NCI-H1105 treated with DMSO at 0.1 percent for 48 hours (cell line): ENCODE measurements at places on chromosomes 7 and 10.

- no peak for DNase-seq
Observed at GRCh38 chr7:131568970-131569369, 12.5 kb upstream of the PODXL start.

DNA sequence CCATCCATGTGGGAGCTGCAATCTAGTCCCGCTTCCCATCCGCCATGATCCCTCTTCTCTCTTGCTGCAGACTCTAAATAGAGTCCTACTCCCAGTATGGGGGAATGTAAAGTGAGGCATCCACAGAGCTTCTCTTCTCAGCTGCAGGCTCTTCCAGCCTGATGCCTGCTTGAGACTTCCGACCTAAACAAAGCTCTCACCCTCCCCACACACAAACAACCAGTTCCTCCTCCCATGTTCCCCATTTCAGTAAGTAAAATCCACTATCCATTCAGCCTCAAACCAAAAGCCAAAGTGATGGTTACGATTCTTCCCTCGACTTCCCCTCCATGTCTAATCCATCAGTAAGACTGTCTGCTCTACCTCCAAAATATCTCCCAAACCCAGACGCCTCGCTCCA lies 108.2 kb upstream of the NFE2L3 start:
- no peak for DNase-seq

GRCh38 chr10:9547936-9548904 lies 1469.5 kb upstream of the CELF2 start:
- DNase-seq = no peak

GRCh38 chr10:59075576-59075975 lies 100.9 kb upstream of the PHYHIPL start:
- DNase-seq = no peak

GRCh38 chr10:103897241-103897774 lies 20.7 kb downstream of the STN1 start:
- DNase-seq = no peak
